ENCODE measurements at places on chromosomes 6 and 20.

DNA sequence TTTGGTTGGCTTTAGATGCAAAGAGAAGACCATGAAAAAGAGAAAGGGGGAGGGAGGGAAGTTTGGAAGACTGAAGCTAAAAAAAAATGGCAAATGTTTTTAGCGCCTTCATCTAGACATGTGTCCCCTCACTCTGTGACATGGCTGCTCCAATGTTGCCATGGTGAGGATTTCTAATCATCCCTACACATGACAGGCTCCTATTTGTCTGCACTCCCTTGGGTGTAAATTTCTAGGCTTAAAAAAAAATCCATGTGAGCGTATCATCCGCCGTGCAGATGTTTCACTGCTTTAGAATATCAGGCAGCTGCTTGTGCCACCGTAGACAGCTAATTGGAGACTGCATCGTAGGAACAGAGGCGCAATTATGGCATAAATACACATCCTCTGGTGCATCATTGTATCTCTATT lies 761.1 kb upstream of the MMS22L start:
- no peak for DNase-seq

GRCh38 chr6:85920782-85921181 lies 278.1 kb upstream of the SYNCRIP start:
- no peak for DNase-seq

- no peak for DNase-seq
These were observed 7.4 kb downstream of the FRMD1 start for GRCh38 chr6:168071620-168072019.

DNA sequence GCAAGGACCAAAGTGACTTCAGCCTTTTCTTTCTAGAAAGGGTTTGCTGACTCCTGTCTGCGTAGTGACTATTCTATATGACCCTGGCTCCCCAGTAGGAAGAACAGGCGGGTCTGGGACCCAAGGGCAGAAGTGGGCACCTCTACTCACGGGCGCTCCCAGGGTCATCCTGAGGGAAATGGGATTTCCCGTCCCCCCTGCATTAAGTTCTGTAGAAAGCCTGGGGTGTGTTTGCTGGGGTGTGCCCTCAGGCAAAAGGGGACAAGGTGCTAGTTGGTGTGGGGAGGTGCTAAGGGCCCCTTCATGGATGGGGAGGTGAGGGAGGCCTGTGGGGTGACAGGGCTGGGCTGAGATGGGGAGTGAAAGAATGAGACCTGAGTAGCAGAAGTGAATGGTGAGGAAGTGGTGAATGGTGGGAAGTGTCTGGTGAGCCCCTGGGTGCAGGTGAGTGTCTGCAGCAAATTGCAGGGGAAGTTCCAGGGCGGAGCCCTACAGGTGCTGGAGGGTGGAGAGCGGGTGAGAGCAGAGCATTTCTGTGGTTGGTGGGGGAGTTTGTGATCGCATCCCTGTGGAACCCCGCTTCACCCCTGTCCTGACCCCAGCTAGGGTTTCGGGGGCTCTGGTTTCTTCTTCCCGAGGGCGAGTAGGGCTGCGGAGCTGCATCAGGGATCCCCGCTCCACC lies 21.1 kb downstream of the RAET1L start:
- DNase-seq: peak; percentile 42

DNA sequence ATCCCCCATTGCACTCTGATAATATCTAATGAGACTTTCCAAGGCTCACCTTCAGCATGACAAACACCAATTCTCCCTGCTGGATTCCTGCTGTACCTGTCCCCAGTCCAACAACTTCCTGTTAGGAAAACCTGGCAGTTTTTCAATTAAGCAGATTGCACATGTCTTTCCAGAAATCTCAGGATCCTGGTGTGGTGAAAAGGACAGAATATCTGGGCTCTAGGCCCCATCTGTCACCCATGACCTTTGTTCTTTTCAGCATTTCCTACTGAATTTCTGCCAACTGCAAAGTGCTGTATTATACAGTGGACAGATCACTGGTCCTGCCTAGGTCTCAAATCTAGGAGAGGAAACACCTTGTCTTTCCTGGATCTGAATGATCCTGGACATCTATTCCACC lies 27.7 kb upstream of the DTNBP1 start:
- no peak for DNase-seq

DNA sequence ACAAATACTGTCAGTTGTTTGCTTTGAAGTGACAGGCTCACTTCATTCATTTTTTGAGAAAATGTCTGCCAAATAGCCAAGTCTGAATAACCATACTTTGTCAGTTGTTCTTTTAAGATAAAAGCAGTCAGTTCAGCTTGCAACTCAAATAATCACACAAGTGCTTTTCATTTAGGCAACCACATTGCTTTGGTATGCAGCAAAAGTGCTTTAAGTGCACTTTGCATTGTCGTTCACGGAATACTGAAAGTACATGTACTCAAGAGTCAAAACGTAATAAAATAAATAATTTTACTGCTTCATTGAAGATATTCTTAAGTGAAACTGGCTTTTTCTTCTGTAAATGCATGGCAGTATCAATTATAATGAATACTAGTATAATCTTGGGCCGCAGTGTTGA lies 107.2 kb downstream of the MMS22L start:
- no peak for DNase-seq

DNA sequence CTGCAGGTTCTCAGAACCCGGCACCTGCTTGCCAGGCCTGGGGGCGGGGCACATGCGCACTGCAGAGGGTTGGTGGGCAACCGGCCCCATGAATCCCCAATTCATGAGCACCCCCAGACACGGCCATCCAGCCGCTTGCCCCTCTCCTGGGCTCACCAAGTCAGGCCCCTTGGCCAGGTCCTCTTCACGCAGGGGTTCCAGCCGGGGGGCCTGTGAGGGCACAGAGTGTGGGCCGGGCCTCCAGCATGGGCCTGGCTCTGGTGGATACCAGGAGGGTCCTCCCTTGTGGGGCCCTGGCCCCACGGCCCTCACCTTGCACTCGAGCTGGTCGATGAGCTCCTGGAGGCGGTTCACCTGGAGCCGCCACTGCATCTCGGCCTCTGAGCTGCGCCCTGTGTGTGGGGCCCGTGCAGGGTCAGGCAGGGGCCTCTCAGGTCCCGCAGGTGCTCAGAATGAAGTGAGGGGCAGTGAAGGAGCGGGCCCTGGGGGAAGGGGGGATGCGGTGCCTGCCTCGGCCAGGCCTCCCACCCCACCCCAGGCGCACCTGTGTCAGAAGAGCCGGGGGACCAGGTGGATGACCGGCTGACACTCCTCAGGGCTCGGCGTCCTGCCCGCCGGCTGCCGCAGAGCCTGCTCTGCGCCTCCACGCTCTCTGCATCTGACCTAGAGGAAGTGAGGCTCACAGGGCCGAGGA lies 2.6 kb upstream of the C20orf144 start:
- DNase-seq: no peak

- DNase-seq: peak; percentile 77
These were observed 10.0 kb upstream of the POU5F1 start for GRCh38 chr6:31180500-31180899.

DNA sequence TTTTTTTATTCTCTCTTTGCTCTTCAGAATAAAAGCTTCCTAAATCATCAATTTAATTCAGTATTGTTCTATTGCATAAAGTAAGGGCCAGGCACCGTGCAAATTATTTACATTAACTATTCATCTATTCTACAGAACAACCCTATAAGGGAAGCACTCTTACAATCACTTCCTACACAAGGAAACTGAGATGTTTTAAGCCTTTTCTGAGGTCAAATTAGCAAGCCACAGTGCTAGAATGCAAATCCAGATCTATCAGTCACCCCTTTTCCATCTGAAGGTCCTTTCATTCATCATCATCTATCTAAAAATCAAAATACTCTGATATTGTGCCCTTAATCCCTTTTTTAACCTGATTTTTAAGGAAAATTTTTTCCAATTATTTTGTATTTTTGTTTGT lies 31.2 kb downstream of the FRK start:
- no peak for DNase-seq

GRCh38 chr6:26215585-26216358 lies 128.5 kb downstream of the HFE start:
- no peak for DNase-seq

GRCh38 chr6:70336996-70337742 lies 34.3 kb upstream of the COL9A1 start:
- DNase-seq: no peak

DNA sequence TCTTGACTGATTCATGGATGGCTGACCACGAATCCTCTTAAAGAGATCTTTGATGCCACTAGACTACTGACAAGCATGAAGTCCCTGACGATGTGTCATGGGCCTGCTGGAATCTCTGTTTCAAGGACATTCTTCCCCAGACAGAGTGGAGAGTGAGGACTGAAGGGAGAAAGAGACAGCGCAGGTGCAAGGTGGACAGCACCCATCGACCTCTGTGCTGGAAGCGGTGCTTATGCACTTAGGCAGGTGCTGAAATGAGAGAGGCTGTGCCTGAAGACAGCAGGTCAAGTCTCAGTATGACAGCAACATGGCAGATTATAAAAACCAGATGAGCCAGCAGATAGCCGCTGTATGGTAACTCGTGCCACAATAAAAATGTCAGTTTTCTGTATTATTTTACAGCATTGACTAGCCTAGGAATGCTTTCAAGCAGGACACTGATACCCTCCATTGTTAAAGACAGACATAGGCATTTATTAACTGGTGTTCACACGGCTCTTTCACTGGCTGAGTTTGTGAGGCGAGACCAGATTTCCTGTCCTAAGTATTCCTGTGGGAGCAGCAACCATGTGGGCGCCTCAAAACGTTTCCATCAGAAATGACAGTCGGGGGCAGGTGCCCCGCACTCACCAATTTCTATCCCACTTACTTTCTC lies 47.5 kb downstream of the FOXC1 start:
- no peak for DNase-seq

DNA sequence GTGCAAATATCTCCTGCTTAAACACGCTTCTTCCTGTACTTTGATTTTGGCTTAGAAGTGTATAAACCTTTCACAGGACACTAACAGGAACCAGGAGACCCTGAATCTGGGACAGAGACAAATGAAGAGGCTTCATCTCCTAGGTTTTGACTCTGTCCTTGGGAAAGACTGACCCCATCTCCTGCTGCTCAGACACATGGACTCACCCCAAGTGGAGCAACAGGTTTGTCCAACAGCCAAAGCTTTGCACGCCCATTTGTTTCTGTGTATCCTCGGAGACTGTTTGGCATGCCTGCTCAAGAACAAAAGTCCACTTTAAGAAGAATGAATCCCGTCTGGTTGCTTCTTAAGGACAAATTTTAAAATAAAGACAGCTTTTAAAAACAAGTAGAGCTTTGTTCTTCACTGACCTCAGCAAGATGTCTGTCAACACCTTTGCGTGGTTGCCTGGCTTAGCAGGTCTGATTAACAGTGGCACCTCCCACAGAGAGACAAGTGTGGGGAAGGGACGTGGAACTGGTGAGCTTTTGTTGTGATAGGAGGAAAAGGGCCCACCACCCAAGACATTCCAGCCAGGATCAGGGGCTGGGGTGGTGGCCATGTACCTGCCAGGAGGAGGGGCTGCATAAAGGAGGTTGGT lies 202.6 kb downstream of the SOD2 start:
- DNase-seq: no peak

DNA sequence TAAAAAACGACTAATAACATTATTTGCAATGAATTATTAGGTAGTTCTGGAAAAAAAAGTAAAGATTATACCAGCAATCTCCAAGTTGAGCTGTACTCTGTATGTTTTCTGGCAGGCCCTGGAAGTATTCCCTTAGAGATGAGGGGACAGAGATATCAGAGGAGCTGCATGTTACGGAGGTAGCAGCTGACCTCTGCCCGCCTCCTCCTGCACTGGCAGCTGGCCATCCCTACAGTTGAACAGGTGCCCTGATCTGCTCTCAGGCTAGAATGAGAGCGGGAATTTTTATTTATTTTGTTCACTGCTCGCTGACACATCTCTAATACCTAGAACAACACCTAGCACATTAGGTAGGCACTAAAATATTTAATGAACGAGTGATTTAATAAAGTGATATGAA lies 23.1 kb downstream of the FBXL4 start:
- DNase-seq: no peak

DNA sequence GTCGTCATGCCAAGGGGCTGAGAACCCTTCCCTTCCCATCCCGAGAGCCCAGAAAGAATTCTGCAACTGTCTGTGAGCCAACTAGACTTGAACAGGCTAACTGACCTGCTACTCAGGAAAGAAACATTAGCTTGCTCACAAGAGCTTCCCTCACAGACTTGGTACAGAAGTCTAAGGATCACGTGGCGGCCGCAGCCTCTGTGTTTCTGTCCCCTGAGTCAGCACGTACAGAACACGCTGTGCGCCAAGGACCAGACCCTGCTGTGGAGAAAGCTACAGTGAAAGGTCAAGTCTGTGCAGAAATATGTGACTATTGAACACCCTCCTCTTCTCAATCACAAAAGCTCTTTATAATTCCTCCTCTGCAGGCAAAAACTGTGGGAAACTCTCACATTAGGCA lies 151.3 kb upstream of the QKI start:
- DNase-seq: no peak

GRCh38 chr6:9197726-9198125 lies 762.4 kb upstream of the SLC35B3 start:
- no peak for DNase-seq

GRCh38 chr6:108250240-108250866 lies 10.5 kb downstream of the SNX3 start:
- no peak for DNase-seq

DNA sequence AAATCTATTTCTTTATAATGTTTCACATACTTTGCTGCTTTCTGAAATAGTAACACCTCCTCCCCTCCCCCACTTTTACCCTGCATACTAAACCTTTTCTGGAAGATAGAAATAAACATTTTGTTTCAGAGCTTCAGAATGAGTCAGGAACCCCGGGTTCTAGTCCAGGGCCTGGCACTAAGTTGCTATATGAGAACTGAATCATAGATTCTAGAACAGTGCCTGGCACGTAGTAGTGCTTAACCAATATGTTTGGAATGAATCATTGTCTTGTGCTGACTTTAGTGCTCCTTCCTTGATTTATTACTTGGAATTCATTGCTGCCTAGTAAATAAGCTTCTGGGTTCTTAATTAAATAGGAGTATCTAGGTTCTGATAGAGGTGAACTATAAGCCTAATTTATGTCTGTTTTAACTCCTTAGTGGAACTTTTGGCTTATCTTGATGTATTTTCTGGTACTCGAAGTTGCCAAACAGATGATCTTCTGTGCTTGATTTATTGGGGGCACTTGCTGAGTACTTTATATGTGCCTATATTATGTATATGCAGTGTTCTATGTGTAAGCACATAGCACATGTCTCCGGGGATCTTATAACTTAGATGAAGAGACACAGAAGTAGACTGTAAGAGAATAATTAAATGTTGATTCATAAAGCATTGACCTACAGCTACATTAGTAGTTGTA lies 18.6 kb downstream of the TAB2 start:
- peak; percentile 35 for DNase-seq

DNA sequence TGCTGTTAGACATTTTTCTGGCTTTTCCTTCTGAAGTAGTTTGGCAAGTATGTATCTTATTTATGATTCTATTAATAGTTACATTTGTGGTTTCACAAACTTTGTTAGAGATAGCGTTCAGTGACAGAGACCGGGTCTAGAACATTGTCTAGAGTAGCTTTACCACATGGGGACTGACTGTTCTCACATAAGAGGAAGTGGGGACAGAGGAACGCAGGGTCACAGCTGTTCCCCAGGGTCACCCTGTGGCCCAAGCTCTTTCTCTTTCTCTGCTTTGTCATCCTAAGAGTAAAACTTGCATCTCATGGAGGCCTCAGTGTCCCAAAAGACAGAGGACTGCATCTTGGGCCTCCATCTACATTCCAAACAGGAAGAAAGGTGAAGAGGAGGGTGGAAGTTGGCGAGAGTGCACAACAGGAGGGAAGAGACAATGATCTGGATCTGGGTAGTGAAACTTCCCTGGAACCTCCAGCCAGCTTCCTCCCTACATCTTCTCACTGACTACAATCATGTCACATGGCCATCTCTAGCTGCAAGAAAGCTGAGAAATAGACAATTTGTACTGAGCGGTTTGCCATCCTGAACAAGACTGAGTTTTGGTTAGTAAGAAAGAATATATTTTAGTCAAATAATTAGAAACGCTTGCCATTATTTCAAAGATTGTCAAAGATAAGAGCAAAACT lies 645.8 kb upstream of the ARID1B start:
- DNase-seq: no peak

Measured in stimulated activated naive CD8-positive, alpha-beta T cell treated with anti-CD3 and anti-CD28 coated beads, Interleukin-15, Interleukin-2, amounts not matched to agents 100 U/mL and 50 U/mL, for 24 hours (primary cell).